Activated CD8-positive, alpha-beta memory T cell treated with anti-CD3 and anti-CD28 coated beads, Interleukin-2, amount 10 ng/mL, durations not matched to agents 7 days and 5 days (primary cell): ENCODE measurements at places on chromosomes 4 and X.
A peak's percentile ranks its signal among the peaks of the same experiment; 100 is the strongest.

- DNase-seq, result no peak
These were observed 49.7 kb upstream of the GAB1 start for GRCh38 chr4:143286701-143287571.

DNA sequence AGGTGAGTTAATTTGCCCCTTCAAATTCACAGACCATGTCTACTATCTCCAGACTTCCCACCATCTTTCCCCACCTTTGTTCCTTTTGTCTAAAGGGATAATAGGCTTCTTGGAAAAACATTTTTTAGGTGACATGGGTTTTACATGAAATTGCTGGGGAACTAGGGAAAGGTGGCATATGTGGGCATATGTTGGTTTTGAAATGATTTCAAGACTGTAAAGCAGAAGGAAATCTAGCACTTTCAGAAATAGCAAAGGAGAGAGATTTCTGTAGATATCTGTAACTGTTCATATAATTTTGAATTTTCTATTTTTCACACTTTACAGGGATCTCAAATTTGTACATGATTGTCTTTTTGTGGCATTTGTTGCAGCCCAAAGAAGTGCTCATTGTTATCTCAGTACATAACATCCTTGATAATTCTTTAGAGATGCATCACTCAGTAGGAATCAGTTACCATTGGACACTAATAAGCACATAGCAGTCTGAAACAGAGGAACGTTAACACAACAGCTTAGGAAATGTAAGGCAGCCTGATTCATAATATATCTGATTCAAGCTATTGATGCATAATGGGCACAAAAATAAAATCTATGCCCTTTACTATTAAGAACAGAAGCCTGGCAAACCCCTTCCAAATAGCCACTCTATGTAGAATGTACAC is 659.7 kb downstream of the CENPC start:
- DNase-seq, result no peak

- no peak for DNase-seq
These were observed 1137.6 kb downstream of the C4orf33 start for GRCh38 chr4:130233377-130234047.

- no peak for DNase-seq
These were observed 24.7 kb downstream of the SEC24D start for GRCh38 chr4:118810991-118811764.

DNA sequence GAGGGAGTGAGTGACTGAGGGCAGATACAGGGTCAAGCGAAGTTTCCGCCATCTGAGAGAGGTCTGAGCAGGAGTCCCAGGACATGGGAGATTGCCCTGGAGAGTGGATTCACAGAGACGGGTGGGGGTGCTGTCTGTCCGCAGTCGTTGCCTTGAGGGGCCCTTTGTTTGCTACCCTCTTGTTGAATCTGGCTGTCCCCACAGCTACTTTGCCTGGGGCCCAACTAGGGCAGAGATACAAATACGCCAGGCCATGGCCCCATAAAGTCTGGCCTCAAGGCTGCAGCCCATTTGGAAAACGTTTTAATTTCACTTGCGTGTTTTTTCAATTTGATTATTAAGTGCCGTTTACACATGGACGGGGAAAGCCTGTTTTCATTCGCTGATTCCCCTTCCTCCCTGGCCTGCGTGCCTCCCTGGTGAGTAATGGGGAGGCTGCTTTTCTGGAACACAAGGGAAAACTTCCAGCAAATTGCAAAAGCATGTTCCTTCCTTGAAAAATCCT is 134.4 kb downstream of the SMIM20 start:
- DNase-seq, result no peak

DNA sequence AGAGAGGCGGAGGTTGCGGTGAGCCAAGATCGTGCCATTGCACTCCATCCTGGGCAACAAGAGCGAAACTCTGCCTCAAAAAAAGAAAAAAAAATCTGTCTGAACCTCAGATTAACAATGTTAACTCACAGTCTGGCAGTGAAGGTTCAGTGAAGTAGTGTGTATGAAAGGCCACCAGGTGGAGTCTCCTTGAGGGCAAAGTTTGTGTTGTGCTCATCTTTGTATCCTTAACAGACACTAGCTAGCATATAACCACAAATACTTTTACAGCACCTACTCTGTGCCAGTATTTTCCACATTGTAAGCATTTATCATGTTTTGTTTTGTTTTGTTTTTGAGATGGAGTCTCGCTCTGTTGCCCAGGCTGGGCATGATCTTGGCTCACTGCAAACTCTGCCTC is 46.0 kb upstream of the MGST2 start:
- no peak for DNase-seq

- DNase-seq, result no peak
These were observed 113.2 kb downstream of the USP9X start for GRCh38 chrX:41198410-41198809.

DNA sequence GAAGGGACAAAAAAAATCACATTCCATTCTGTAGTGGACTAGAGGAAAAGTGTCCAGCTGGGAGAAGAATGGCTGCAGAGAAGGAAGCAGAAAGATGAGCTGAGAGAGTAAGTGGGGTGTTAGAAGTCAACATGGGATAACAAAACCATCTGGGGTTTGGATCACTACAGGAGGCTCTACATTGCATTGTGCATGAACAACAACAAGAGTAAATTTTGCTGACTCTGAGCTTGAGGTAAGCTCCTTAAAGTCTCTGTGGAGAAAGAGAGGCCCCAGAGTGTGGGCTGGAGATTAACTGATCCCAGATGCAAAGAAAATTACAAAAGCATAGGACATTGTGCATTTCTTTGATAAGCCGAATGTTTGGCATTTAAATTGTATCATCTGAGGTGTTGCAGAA is 128.9 kb downstream of the UGT8 start:
- no peak for DNase-seq

DNA sequence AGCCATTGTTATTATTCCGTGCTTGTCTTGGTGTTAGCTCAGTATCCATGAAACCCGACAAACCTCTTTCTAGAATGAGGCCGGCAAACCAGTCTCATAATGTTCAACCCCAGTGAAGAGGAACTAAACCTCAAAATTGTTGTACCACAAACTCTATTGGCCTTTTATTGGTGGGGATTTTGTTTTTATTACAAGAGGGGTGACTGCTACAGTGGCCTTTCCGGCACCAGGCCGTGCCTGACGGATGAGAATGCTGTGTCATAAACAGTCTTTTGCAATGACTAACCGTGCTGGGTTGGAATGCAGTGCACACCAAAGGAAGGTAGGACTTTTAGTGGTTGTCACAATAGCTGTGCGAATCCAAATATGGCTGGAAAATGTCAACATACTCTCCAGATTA is 60.8 kb downstream of the SHROOM2 start:
- DNase-seq, result no peak

DNA sequence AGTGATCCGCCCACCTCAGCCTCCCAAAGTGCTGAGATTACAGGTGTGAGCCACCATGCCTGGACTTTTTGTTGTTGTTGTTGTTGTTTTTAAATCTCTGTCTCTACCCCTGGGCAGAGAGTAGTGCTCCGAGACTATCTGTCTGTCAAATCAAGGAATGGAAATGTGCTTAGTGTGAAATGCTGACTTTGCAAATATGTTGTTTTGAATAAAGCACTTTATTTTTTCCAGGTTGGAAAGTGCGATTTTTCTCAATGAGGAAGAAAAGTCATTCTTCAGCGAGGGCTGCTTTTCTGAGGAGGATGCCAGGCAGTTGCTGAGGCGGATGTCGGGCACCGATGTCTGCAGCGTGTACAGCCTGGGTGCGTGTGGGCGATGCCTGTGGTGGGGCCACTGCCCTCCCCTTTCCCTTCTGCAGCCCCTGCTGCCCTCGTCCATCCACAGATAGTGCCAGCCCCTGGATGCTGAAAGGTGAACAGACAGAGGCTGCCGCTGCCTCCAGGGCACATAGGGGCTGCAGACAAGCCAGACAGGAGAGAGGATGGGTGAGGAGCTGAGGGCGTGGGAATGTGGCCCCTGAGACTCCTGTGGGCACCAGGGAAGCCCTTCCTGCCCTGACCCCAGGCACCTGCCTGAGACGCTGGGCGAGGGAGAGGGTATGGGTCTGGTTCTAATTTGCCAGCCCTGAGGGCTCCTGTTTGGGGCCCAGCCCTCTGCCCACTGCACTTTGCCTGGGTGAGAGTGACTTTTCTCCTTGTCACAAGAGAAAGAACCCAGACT is 23.7 kb downstream of the SH3TC1 start:
- DNase-seq, result no peak

GRCh38 chr4:141179474-141180373 is 41.0 kb upstream of the ZNF330 start:
- no peak for DNase-seq

DNA sequence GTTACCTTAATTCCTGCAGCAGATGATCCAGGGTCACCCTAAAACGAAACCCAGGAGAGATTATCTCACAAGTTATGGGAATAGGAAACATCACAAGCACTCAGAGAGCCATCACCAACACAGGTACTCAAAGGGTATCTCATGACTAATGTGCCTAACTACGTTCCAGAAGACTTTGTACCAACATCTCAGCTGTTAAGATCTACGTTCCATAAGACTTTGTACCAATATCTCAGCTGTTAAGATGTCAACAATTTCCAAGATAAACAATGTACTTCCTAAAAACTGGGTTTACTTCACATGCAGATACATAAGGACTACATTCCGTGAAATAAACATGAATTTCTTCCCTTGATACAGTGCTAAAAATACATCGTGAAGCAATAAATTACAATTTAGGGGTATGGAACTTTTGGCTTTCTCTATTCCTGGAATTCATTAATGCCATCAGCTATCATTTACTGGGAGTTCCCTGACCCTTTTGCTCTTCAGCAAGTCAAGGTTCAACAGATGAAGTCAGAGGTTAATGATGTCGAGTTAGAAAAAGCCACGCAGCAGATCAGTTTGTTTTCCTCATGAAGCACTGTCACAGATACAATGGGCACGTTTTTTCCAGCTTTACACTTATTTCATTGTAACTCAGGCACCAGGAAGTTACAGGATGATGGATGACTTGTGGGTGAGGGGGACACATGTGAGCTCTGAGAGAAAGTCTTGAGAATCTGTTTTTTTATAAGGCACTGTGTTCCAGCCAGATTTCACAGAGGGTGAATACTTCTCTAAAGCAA is 127.0 kb upstream of the ETNPPL start:
- no peak for DNase-seq

- no peak for DNase-seq
These were observed 32.9 kb downstream of the PHKA2 start for GRCh38 chrX:18951032-18951431.

GRCh38 chrX:106725931-106726330 is 570 bp upstream of the RNF128 start:
- no peak for DNase-seq

- DNase-seq, result no peak
These were observed 68.3 kb downstream of the LARP7 start for GRCh38 chr4:112704991-112705845.

GRCh38 chr4:99945718-99946355 is 581 bp downstream of the DNAJB14 start:
- DNase-seq, result no peak

DNA sequence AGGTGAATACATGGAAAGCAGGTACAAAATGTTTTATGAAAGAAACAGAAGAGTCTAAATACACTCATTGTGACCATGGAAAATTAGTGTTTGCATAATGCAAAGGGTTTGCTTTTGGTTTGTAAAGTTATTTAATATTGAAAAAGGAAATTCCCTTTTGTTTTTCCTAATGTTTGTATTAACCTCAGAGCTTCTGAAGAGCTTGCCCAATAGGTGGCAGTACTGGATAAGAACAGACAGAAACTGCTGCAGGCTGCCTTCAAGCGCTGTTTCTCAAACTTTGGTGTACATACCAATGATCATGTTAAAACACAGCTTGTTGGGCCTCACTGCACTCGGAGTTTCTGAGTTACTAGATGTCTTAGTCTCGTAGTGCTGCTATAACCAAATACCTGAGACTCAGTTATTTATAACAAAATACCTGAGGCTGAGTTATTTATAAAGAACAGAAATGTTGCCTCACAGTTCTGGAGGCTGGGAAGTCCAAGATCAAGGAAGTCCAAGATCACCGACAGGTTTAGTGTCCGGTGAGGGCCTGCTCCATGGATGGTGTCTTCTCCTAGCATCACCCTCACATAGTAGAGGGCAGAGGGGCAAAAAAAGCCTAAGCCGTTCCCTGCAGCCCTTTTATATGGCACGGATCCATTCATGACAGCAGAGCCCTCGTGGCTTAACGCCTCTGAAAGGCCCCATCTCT is 54.2 kb downstream of the SUPT20HL2 start:
- peak; percentile 43 for DNase-seq

DNA sequence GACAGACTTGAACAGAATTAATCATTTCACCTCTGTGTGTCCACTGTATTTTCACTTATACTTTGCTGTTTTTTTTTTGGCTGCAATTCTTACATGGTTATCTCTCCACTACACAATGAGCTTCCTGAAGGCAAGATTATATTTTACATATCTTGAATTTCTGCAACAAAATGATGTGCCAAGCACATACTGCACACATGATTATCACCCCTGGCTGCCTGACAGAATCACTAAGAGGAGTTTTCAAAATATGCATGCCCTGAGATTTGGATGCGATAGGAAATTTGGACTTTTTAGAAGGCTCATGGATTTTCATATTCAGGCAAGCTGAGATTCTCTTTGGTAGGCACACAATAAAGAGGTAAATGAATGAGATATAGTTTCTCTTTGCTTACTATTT is 1162.1 kb upstream of the IGFBP7 start:
- DNase-seq, result no peak

DNA sequence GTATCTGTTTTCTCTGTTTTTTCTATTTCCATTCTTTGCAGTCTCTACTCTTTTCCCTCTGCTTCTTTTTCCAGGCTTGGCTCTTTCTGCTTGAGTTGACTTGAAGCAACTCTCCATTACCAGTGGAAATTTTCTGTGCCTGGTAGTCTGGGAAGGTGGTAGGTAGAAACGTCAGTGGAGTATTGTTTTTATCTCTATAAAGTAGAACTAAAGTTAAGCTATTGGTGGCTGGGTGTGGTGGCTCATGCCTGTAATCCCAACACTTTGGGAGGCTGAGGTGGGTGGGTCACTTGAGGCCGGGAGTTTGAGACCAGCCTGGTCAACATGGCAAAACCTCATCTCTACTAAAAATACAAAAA is 438.1 kb upstream of the AR start:
- DNase-seq, result no peak

DNA sequence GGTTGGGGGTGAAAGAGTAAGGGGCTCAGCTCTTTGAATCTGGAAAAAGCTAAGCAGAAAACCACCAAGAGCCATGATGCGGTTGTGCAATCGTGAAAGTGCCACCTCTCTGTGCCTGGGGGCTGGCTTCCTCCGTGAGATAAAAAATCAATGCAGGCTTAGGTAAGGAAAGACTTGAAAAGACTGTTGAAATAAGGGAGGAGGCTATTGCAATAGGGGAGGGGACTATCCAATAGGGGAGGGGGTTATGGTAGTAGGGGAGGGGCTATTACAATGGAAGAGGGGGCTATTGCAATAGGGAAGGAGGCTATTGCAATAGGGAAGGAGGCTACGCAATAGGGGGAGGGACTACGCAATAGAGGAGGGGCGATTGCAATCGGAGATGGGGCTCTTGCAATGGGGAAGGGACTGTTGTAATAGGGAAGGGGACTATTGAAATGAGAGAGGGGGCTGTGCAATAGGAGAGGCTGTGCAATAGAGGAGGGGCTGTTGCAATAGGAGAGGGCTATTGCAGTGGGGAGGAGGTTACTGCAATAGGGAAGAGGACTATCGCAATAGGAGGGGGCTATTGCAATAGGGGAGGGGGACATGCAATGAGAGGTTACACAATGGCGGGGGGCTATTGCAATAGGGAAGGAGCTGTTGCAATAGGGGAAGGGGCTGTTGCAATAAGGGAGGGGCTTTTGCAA is 162.3 kb upstream of the PSAPL1 start:
- DNase-seq, result no peak

GRCh38 chrX:12844319-12844718 is 22.6 kb upstream of the TLR7 start:
- no peak for DNase-seq
